Activated naive CD8-positive, alpha-beta T cell treated with anti-CD3 and anti-CD28 coated beads for 36 hours (primary cell): ENCODE measurements at places on chromosomes 1 and 21. TPM values are rescaled to one million over a fixed set of nuclear protein-coding genes. Genes with fewer than 3 reads are reported as not detected.

The PEX14 gene
- 19.6 TPM for total RNA-seq

The ICOSLG gene
- 0.92 TPM for total RNA-seq

The RNU1-3 gene
- 961 TPM for total RNA-seq

The CD34 gene
- not detected for total RNA-seq

The FCN3 gene
- not detected for total RNA-seq

The FRRS1 gene
- total RNA-seq, result 4.2 TPM

The CD101 gene
- 0.12 TPM for total RNA-seq

The PTPRU gene
- total RNA-seq, result 0.52 TPM

The VHLL gene
- total RNA-seq, result not detected

The S100A2 gene
- total RNA-seq, result not detected
